ENCODE measurements at places on chromosomes 2 and 18. TPM values are rescaled to one million over a fixed set of nuclear protein-coding genes. Genes with fewer than 3 reads are reported as not detected.

The PRSS56 gene
- total RNA-seq, result 0.89 TPM

The NPPC gene
- total RNA-seq, result 16.6 TPM

The IL36A gene
- not detected for total RNA-seq

- H3K27me3 ChIP-seq, result peaks cover 30% of the 10 kb centered on the region
- no peak overlapping the region for H3K4me3 ChIP-seq
- H3K4me1 ChIP-seq, result peaks cover 8% of the 10 kb centered on the region
- no peaks in the 10 kb centered on the region for H3K36me3 ChIP-seq
- DNase-seq, result no peak
These were observed 3.9 kb downstream of the TFCP2L1 start for GRCh38 chr2:121281107-121281506.

- H3K4me1 ChIP-seq, result peaks cover 72% of the 10 kb centered on the region
- peaks cover 5% of the 10 kb centered on the region for H3K36me3 ChIP-seq
- no peak for DNase-seq
- H3K27me3 ChIP-seq, result no peaks in the 10 kb centered on the region
These were observed 5.3 kb downstream of the AGAP1 start for GRCh38 chr2:235498946-235499812.

GRCh38 chr2:206023183-206023582 is 62.8 kb downstream of the INO80D start:
- peaks cover 12% of the 10 kb centered on the region for H3K36me3 ChIP-seq
- no peak overlapping the region for H3K27ac ChIP-seq
- no peak overlapping the region for H3K4me3 ChIP-seq
- H3K4me1 ChIP-seq, result no peaks in the 10 kb centered on the region

GRCh38 chr2:8481463-8482009 is 200.3 kb upstream of the ID2 start:
- no peak overlapping the region for H3K4me3 ChIP-seq
- DNase-seq, result no peak
- H3K4me1 ChIP-seq, result peaks cover 14% of the 10 kb centered on the region
- H3K27me3 ChIP-seq, result no peaks in the 10 kb centered on the region

GRCh38 chr2:145495590-145495989 is 975.7 kb upstream of the ZEB2 start:
- no peak for DNase-seq
- H3K4me3 ChIP-seq, result no peak overlapping the region
- no peak overlapping the region for H3K27ac ChIP-seq
- H3K27me3 ChIP-seq, result no peaks in the 10 kb centered on the region
- no peaks in the 10 kb centered on the region for H3K4me1 ChIP-seq

DNA sequence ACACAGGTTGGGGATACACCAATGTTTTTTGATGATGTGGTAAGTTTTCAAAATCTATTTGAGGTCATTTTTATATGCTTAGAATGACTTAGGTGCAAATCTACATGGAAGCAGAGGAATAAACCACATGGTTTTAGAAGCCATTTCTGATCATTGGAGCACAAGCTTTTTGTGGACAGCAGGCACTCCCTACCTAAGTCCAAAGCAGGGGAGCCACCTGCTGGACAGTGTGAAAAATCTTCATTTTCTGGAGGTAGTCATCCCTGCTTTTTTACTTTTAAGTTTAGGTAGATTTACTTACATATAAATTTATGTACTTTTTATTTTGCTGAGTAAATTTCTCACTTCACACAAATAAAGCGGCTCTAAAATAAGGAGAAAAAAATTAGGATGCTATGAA is 323.2 kb downstream of the PLCL1 start:
- no peak for DNase-seq
- H3K4me3 ChIP-seq, result no peak overlapping the region
- H3K36me3 ChIP-seq, result no peaks in the 10 kb centered on the region
